ENCODE measurements at places on chromosomes 12 and 14.

DNA sequence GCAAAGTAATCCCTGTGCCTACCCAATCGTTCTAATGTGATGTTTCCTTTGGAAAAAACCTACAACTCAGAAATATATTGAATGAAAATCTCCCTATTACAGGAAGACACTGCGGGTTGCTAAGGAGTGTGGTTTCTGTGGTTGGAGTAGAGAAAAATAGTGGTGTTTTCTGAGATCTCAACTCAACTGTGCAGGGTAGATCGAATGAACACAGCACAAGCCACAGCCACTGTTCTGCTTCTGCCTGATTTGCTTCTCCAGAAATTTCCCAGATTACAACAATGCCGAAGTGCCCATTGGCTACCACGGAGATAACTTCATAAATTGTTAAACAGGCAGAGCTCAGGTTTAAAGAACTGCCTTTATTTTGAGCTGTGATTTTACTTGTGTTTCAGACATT is 480.4 kb downstream of the DIO2 start:
- no peak for DNase-seq

GRCh38 chr14:70821584-70822529 is 12.5 kb upstream of the MAP3K9 start:
- peak; percentile 28 for DNase-seq

GRCh38 chr12:118120579-118121363 is 15.2 kb upstream of the PEBP1 start:
- peak; percentile 45 for DNase-seq

DNA sequence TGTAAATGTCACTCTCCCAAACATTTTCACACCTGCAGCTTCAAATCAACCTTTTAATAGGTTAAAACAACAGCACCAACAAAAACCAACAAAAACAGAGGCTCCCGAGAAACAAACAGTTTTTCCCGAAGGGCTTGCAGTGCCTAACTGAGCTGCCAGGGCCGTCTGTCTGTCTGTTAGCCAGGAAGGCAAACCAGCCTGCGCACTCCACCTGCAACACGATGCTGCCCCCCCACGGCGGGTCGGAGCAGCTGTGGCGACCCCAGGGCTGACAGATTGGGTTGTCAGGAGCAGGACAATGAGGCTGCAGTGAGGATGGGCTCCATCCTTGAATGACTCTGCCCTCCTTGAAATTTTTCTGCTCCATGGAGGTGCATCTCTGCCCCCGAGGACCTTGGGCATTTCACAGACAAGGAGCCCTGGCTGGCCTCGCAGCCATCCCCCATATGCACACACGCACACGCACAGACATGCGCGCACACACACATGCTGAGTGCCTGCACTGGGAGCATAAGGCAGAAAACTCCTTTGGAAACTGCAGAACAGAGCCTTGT is 2.6 kb downstream of the RTL1 start:
- DNase-seq, result peak; percentile 52

DNA sequence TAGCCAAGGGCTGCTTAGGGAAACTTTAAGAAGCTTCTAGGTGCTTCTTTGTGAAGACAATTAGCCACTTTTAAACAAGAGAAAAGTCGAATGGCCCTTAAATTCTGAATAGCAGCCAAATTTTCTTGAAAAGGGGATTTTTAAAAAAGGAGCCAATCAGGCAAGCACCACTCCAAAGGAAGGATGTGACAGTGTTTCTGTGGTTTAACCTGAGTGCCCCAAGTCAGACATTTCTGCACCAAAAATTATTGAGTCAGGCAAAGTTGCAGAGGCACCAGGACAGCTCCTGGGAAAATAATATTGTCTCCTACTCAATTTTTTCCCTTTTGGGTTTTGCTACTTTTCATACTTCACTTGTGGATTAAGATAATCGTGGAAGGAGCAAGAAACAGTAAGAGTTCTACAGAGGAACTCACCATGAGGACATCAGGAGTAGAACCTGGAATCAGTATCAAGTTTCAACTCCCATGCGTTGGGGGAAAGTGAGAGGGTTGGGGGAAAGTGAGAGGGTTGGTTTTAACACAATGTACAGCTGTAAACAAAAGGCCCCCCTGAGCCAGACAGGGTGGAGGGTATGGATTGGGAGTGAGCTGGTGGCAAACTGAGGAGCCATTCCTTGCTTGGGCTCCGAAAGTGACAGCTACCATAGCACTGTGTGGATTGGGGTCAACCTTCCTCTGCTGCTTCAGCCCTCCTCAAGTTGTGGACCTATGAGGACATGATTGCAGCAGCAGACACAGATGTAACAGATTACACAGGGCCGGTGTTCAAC is 90.8 kb downstream of the SLC38A1 start:
- no peak for DNase-seq

DNA sequence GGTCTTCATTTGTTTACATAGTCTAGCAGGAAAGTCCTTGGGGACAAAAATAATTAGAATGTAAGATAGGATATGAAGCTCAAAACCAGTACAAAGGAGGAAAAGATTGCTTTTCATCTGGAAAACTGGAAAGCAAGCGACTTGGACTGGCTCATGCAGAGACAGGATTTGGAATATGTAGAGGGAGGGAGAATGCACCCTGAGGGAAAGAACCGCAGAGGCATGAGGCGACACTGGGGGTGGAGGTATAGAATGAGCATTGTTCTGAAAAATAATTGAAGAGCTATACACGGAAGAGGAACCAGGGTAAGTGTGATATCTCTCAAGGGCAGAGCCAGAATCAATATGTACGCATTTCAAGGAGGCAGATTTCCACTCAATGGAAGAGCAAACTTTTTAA is 85.5 kb downstream of the PLEKHG3 start:
- no peak for DNase-seq

- no peak for DNase-seq
These were observed 45.4 kb upstream of the EPS8 start for GRCh38 chr12:15834575-15834974.

- no peak for DNase-seq
These were observed 34.8 kb upstream of the PMCH start for GRCh38 chr12:102232446-102232845.

DNA sequence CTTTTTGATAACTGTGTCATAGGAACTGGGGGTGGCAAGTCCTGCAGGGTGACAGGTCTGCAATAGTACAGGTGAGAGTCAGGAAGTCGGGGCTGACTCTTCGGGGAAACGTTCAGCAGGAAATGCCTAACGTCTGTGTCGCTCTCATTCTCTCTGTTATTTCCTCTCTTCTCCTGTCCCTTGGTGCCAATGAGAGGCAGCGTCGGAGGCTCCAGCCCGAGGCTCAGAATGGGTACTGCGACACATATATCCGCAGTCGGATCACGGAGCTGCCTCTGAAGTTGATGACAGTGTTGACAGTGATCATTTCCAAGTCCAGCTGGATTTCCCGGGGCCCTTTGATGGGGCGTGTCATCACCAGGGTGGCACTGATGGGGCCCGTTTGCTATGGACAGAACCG is 2.7 kb upstream of the TC2N start:
- DNase-seq, result no peak

DNA sequence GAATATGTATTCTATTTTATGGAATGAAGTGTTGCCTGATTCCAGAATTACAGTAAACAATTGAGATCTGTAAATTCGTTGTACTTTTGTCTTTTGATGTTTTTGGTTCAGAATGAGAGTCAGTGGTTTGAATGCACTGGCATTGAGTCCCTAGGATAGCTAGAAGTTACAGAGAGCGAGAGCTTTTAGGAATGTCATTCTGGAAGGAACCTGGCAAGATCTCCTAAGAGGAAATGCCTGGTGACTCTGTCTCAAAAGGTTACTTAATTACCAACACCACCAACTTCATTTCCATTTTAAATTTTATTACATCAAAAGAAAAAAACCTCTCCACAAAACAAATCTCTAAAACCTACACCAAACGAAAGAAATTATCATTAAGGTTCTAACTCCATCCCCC is 6.0 kb upstream of the CEBPE start:
- DNase-seq, result no peak

DNA sequence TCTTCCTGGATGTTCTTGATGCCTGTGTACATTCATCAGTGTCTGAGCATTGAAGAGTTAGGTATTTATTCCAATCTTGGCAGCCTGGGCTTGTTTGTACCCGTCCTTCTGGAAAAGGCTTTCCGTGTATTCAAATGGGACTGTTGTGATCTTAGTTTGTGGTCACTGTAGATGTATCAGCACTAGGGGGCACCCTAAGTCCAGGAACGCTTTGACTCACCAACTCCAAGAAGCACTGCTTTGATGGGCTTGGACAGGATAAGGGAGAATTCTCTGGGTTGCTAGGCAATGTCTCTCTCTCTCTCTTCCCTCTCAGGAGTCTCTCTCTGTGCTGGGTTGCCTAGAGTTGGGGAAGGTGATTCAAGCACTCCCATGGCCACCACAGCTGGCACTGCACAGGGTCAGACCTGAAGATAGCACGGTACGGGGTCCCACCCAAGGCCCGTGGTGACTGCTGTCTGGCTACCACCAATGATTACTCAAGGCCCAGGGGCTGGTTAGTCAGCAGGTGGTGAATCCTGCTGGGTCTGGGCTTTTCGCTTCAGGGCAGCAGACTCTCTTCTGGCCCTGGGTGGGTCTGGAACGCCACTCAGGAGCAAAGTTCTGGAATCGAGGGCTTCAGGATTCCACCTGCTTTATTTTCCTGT is 211.1 kb upstream of the RGS6 start:
- no peak for DNase-seq

DNA sequence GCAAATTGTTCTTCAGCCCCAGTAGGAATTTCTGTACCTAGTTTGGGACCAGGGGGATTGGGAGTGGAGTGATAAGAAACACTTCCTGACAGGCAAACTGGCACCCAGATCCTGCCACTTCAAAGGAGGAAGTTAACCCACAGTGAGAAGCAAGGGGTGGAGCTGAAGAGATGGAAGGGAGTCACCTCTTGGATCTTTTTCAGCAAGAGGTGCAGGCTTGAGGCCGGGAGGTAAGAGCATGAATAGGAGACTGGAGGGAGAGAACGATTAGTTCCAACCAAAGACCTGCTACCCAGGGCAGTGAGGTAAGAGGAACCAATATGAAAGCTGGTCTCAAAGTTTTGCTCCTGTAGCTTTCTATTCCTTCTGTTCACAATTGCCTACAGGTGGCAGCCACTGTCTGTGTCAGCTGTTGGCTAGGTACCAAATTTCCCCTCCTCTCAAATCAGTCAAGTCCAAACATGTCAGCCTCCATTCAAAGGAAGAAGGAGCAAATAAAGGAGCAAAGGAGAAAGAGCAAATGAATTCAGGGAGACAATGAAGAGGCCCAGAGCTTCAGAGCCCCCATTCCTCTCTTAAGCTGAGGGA is 14.9 kb upstream of the TAC3 start:
- no peak for DNase-seq

DNA sequence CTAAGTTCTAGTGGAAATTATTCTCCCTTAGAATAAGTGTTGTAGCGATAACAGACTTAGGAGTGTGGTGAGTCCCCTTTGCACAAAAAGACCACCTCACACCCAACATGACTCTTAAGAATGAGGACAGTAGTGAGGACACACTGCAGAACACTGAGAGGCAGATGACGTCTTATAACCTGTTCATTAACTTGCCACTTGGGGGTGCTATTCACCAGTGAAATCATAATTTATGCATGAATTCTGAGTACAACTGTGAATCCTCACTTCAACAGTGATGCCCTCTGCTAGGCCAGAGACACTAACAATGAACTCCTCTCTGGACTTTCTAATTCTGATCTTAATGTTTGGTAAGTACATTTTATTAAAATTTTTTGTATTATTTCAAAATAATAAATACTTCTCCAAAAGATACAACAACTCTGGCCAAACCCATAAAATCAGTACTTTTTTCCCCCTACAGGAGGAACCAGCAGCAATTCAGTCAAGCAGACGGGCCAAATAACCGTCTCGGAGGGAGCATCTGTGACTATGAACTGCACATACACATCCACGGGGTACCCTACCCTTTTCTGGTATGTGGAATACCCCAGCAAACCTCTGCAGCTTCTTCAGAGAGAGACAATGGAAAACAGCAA is 274.7 kb downstream of the DAD1 start:
- no peak for DNase-seq

GRCh38 chr12:121787063-121788025 is 6.1 kb downstream of the RHOF start:
- no peak for DNase-seq

GRCh38 chr12:26539131-26539530 is 293.9 kb downstream of the ITPR2 start:
- no peak for DNase-seq

- DNase-seq, result no peak
These were observed 32.6 kb downstream of the PPP2R5E start for GRCh38 chr14:63510538-63510937.

DNA sequence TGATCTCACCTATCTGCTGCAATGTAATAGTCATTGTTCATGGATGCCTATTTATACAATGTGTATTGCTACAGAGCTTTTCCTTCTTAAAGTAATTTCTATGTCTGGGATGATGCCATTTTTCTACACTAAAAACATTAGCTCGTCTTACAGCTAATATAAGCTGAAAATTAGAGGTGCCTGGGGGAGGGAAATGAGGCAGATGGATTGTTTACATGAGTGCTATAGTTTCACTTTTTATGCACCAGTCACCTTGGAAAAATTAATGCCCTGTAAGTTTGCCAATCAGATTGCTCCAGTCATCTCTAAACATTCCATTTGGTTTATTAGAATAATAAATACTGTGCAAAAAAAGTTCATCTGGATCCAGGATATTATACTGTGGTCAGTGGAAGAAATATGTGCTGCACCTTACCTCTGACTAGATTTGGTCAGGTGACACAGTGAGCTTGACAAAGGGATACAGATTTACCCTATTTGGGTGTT is 436.2 kb downstream of the RAD51B start:
- no peak for DNase-seq

GRCh38 chr12:87119713-87120112 is 863.5 kb upstream of the MGAT4C start:
- DNase-seq, result no peak

DNA sequence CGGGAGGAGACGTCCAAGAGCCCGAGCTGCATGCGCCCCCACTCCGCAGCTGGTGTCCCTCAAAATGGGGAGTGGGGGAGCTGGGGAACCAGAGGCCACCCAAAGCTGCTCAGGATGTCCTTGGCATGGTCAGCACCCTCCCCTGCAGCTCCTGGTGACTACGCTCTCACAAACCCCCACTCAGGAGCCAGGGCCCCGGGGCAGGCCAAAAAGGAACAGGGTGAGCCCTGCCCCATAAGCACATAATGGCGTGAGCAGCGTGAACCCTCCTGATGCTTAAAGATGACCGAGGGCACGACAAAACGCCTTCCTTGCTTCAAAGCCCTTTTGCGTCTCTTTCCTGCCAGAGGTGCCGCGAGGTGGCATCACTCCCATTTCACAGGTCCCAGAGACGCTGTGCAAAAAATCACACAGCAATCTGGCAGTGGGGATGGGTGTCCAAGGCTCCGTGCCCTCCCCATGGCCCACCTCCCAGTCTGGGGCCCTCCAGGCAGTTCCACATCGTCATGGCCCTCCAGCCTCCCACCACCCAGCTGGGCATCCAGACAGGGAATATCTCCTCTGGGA is 13.5 kb downstream of the NCOR2 start:
- DNase-seq, result no peak

- no peak for DNase-seq
These were observed 3.0 kb downstream of the WNT1 start for GRCh38 chr12:48980953-48981756.
